A549 treated with Hydrocortisone at 1 μM for 4 hours (cell line): ENCODE measurements at places on chromosomes 13 and 19. TPM values are rescaled to one million over a fixed set of nuclear protein-coding genes. Genes with fewer than 3 reads are reported as not detected.

The RFPL4A gene
- 0.38 to 1.1 TPM (median 0.84 TPM) in 5 replicates for total RNA-seq

The PTGIR gene
- total RNA-seq = 0.05 to 0.12 TPM (median 0.12 TPM) in 3 of 5 replicates, not detected in the others

The ICAM5 gene
- 0.25 to 0.78 TPM (median 0.72 TPM) in 5 replicates for total RNA-seq

The BCAM gene
- total RNA-seq = 67.1 to 85.2 TPM (median 79.0 TPM) in 5 replicates

The VPS36 gene
- total RNA-seq = 11.2 to 14.4 TPM (median 12.9 TPM) in 5 replicates

The SLAIN1 gene
- 0.41 to 0.67 TPM (median 0.58 TPM) in 5 replicates for total RNA-seq

The NOVA2 gene
- 0.59 to 1.3 TPM (median 0.83 TPM) in 5 replicates for total RNA-seq
